Esophagus mucosa (tissue), 1 donor: ENCODE measurements at places on chromosomes 5 and 9. TPM values are rescaled to one million over a fixed set of nuclear protein-coding genes. Genes with fewer than 3 reads are reported as not detected.

GRCh38 chr5:17477573-17478265, 20.3 kb upstream of the TAF11L2 start:
- no peak for ATAC-seq

DNA sequence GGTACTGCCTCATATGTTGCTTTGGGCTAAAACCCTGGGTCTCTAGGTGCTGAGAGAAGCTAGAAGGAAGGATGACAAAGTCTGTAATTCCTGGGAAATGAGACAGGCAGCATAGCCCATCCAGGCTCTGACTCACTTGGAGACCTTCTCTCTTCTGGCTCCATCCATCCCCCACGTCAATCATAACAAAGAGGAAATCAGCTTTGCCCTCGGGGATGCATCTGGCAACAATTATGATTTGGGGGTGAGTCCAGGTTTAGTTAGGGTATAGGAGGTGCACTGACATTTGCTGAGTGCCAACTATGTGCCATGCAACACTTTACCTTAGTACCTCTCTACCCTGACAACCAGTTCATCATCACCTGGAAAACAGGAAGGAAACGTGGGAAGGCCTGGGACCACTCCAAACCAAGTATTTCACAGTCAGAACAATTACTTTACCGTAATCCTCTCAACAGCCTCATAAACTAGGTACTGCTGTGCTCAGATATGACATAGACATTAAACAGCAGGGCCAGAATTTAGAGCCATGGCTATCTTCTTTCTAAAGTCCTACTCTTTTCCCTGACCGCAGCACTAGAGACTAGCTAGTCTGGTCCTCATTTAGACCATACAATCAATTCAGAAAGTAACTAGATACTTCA, 39.1 kb upstream of the GZMA start:
- ATAC-seq, result no peak

Gene CARD9
- 0.80 TPM for total RNA-seq

- no peak for ATAC-seq
Measured at GRCh38 chr5:87229780-87230179, 37.9 kb upstream of the RASA1 start.

- ATAC-seq, result no peak
Measured at GRCh38 chr5:144361406-144361805, 190.7 kb downstream of the KCTD16 start.

- ATAC-seq, result no peak
Measured at GRCh38 chr5:6376974-6377520, 1.3 kb downstream of the MED10 start.

GRCh38 chr9:89470224-89470839, 27.6 kb downstream of the SEMA4D start:
- no peak for ATAC-seq

Gene PCDHAC1
- total RNA-seq, result 0.04 TPM

DNA sequence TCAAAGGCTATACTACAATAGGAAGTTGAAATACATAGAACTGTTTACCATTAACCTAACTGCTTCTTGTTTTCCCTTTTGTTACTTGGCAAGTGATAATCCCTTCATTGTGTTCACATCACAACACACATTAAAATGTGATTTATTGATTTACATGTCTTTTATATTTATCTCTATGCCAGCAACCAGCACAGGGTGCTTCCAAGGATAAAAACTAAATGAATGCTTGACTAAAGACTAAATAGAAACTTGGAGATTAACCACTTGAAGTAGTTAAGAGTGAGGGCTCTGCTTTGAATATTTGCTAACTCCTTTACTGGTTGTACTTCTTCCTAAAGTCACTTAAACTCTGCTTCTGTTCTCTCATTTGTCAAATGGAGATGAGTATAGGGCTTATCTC, 1730.6 kb downstream of the EFNA5 start:
- ATAC-seq, result no peak

DNA sequence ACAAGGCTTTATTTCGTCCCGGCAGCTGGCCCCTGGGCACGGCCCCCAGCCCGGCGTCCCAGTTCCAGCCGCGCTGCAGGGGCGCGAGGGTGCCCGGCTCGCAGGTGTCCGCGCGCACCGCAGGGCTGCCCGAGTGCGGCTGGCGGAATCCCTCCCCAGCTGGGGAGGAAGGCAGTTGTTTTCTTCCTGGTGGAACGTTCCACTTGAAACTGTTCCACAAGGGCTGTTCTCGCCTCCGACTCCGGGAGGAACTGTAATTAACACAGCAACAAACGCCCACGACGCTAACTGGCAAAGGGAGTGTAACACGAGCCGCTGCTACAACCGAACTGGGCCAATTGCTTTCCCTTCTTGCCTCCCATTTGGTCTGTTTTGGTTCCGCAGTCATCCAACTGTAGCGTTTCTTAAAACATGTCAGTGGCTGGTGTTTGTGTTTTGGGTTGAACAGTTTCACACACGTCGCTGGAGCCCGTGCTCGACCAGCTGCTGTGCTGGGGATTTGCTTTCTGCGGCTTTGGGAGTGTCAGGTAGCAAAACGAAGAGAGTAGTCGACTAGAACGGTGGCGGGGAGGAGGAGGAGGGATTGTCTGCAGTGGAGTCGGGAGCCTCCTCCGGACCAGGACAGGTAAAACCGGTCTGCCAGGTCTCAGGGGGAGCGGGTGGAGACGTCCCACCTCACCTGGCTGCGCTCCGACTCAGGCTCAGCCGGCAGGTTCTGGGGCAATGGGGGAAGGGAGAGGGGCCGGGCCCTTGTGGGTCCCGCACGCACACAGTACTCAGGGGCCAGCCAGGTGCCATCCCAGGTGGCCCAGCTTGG, 131.6 kb upstream of the NIPBL start:
- peak; percentile 99 for ATAC-seq

DNA sequence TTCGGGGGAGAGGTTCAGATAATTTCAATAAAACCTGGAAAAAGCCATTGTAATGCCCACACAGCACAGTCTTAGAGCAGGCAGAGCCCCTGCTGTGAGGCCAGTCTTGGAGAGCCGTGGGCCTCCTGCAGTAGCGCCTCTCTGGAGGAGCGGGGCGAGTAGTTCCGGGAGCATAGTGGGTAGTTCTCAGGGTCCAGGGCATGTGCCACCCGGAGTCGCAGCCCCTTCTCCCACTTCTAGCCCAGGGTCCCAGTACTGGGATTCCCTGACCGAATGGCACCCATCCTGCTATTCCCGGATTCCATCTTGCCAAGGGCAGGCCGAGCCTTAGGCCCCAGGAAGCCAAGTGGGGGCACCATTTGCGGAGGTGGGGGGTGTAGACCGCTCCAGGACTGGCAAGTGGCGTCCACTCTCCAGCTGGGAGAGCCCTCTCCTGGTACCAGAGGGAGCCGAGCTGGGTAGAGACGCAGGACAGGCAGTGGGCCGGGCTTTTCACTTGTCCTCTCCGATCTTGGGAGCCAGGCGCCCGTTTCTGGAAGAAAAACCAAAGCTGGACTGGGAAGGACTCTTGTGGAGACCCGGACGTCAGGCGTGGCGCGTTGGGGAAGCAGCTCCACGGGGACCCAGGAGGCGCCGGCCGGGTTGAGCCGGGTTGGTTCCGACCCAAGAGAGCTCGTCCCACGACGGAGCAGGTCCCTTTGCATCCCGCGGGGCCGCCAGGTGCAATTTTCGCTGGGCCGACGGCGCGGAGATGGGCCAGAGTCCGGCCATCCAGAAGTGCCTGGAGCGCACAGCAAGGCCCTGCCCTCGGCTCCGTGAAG, 12.1 kb downstream of the PROP1 start:
- no peak for ATAC-seq

Gene PCDHA9
- 0.04 TPM for total RNA-seq

DNA sequence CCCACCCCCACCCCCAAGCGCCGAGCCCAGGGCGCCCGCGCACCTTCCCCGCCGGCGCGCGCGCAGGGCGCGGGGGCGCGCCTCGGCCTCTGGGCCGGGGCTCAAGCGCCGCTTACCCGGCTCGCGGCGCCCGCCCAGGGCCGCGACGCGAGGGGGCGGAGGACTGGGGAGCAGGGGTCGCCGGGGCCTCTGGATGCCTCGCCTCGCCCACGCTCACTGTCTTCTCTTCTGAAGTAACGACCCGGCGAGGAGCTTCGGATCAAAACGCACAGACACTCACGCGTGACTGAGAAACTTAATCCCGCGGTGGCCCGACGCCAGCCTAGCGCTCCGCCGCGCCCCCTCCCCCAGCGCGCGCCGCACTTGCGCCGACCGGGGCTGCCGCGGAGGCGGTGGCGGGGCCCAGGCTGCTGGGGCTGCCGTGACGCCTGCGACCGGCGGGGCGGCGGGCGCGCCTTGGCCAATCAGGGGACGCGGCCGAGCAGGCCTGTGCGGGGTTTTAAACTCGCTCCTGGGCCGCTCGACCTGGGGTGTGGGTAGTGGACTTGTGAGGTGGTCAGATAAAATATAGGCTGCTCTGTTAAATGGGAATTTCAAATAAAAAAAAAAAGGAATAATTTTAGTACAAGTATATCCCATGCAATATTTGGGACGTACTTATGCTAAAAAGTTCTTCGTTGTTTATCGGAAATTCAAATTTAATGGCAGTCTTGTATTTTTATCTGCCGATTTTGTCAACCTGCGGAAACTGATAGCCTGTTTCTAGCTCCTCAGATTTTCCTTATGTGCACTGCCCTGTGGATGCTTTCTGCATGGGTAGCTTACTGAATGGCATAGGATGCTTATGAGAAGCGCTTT, at the start of gene MPDZ:
Gene MPDZ (minus strand): TSS at position 409 of the 858 bp plus-strand sequence. CDS start 29,377 bp downstream, outside the sequence.
- ATAC-seq, result peak; percentile 48

DNA sequence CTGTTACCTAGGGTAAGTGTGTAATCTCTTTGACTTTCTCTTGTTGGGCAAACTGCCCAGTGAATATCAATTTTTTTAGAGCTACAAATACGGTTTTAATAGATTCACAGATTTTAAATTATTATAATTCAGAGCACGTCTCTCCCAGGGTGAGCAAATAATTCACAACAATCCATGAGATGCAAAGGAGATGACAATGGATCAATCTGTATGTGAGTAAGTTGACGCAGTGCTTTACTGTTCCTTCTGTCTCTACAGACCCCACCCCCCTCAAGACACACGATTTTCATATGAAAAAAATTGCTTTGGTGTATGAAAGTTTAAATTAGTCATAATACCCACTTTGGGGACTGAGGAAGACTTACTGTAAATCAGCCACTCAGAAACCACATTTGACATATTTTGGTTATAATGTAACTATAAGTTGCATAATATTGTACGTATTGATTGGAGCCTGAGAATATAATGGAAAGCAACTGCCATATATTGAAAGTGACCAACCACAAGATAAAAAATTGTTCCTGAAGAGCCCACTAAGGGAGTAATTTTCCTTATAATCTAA, 201.7 kb downstream of the BNC2 start:
- no peak for ATAC-seq

Gene FAM221B
- not detected for total RNA-seq

DNA sequence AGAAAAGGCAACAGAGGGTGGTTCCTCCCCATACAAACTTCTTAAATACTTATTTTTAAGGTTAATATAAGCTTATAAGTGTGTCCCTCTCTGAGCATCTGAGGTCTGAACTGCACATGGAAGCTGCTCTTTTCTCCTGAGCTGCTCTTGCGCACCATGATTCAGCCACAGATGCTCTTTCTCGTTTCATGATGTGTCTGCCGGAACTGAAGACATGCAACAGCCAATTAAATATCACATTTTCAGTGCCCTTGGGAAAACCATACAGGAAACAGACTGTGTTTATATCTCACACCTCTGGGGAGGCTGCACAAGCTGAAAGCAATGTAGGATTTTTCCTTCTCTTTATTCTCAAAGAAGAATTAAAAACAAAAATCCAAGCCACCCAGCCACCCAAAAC, 96.8 kb upstream of the NREP start:
- no peak for ATAC-seq
